Breast epithelium (tissue), 4 donors: ENCODE measurements at places on chromosomes 5 and 9.

DNA sequence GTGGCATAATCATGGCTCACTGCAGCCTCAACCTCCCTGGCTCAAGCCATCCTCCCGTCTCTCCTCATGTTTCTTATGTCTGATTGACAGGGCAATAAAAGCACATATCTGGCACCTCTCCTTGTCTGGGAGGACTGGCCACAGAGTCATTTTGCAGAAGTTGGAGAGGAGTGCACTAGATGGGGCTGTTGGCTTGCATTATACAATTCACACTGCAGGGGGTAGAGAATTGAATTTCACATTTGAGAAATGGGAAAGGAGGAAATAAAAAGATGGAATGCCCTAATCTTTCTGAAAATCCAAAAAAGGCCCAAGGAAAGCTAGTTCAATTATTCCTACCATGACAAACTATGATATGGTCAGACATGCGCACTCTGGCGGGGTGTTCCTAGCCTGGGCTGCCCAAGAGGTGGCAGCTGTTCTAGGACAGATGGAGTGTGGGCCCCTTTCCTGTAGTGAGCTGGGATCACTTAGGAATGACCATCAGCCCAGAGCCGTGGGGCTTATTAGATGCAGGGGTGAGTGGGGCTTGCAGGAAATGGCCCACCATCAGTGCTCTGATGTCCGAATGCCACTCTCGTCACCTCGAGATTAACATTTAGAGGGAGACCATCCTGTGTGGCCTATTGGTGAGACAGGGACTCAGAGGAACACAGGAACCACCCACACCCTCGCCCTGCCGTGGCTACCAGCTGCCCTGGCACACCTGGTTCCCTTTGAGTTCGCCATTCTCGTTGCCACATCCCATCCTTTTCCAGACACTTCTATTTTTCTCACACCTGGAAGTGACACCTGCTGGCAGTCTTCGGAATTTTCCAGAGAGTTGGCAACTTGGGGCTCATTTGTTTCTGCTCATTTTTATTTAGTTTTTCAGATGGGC, 21.8 kb upstream of the ANKRD18A start:
- DNase-seq, result no peak

DNA sequence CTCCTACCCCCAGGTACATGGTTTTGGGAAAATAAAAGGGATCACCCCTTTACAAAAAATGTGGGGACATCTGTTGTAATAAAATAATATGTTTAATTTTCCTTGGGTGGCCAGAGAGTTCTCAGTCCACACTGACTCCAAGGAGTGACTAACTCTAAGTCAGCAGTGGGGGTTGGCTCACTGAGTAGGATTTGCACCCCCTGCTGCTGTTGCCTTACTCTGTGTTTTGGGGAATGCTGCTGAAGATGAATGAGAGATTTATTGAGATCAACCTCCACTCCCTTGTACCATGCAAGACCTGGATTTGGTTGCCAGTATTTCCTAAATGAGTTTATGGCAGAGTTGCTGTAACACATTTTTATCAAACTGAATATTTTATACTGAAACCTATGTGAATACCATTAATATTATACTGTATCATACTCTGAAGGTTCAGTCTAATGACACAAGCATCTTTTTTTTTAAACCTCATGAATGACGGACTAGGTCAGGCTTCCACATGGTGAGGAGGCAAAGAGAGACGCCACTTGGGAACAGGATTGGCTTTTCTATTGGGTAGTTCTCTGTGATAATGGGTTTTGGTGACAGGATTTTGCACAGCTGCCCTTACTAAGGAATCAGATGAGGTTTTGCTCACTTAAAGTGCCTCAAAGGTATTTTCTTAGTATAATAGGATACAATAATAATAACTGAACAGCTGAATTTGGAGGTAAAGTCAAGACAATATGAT, 121.3 kb upstream of the OSMR start:
- no peak for DNase-seq

- DNase-seq, result no peak
Observed at GRCh38 chr5:58722160-58722559, 139.3 kb downstream of the RAB3C start.

DNA sequence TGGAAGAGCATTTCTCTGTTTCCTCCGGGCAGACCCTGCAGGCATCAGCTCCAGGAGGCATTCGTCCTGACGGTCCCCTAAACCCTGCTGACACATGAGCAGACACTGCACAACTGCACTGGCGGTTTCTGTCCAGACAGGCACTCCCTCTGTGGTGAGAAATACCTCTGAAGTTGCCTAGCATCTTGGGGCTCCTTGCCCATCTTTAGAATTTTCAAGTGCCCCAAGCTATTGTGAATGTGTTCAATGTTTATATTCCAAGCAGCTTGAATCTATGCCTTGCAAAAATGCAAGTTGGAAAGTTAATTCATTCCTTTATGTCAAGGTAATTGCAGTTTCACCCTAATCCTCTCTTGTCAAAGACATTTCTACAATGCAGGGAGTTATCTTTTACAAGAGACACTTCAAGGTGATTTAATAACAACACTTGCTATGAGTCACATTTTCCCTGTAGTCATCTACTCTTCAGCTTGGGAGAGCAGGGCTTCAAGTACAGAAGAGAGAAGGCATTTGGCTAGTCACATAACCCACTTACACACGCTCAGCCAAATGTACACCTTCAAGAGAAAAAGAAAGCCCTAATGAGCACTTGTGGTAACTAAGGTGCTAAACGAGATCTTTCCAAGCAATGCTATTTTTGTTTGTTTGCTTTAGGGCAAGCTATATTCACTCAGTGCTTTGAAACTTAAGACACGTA, 302.5 kb downstream of the MLLT3 start:
- DNase-seq, result no peak

DNA sequence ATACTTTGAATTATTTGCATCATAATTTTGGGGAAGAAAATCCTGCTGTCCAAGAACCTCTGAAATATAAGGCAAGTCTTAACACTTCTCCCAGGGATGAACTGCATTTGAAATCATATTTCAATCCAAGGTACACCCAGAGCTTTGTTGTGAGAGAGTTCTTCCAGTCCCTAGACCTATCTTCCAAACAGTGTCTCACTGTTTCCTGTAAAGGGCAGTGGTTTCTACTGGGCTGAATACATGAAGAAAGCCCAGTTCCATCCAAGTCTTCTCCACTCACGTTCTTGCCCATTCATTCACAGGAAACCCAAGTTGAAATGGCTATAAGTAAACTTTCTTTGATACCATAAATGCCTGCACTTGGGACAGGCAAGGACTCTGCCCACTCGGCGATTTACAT, 108.3 kb upstream of the LHFPL2 start:
- DNase-seq, result no peak

- no peak for DNase-seq
Observed at GRCh38 chr5:116046823-116047222, 14.6 kb downstream of the ARL14EPL start.

- DNase-seq, result no peak
Observed at GRCh38 chr5:154647761-154648145, 107.4 kb upstream of the LARP1 start.

DNA sequence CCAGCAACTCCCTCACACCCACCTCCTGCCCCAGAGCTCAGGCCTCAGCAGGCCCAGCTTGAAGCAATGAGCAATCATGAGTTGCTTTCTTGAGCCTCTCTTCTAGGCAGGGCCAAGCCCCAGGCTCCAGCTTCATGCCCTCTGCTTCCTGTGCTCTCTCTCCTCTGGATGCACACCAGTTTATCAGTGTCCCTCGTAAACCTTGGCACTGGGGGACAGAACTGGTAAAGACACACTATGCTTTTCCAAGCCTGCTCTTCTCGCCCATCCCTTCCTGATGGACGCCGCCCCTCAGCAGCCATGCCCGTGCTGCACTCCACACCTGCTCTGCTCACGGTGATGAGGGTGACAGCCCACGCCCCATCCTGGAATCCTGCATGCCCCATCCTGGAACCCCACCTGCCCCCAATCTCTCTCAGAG, 49.4 kb upstream of the ORM1 start:
- DNase-seq, result peak; percentile 45

DNA sequence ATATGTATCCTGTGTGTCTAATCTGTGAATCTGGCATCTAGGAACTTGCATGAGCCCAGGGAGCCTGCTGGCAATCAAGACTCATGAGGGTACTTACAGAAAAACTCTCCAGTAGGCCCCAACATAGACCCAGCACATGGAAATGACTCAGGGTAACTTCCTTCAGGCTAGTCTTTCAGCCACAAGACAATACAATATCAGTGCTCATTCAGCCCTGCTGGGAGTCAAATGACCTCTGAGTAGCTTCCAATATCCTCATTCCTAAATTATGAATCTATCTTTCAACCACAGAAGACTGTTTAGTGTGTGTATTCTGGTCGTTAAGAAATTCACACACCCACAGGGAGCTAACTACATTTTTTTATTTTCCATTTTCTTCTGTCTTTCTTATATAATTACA, 1273.0 kb downstream of the EFNA5 start:
- no peak for DNase-seq

- no peak for DNase-seq
Observed at GRCh38 chr9:99130069-99130468, 25.2 kb downstream of the TGFBR1 start.

GRCh38 chr9:33146298-33146697, 20.8 kb downstream of the B4GALT1 start:
- no peak for DNase-seq

- no peak for DNase-seq
Observed at GRCh38 chr5:64190562-64191306, 25.1 kb downstream of the RNF180 start.

- DNase-seq, result no peak
Observed at GRCh38 chr9:22053178-22053577, 44.1 kb upstream of the CDKN2B start.

DNA sequence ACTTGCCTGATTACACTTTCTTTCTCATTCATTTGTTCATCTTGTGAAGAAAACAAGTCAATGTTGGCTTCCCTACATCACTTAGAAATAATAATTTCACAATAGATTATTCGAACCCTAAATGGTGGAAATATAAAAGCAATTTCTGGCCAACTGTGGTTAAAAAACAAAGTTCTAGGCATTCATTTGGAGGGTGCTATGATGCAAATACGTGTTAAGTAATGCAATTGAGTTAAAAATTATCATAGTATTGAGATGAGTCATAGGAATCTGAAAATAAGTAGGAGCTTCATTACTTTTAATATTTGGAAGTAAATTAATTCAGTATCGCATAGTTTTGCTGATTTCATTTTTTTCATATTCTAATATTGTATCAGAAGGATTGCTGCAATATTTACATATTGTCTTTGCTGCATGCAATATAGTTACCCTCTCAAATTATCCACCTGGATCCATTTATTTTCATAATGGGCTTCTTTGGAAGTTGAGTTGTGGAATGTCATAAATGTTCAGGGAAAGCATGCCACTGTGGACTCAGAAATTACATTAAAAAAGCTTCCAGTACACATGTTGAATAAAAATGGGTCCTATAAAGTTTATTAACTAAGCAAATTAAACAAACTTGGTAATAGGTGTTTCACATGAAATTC, 647.7 kb upstream of the WWC1 start:
- DNase-seq, result no peak

DNA sequence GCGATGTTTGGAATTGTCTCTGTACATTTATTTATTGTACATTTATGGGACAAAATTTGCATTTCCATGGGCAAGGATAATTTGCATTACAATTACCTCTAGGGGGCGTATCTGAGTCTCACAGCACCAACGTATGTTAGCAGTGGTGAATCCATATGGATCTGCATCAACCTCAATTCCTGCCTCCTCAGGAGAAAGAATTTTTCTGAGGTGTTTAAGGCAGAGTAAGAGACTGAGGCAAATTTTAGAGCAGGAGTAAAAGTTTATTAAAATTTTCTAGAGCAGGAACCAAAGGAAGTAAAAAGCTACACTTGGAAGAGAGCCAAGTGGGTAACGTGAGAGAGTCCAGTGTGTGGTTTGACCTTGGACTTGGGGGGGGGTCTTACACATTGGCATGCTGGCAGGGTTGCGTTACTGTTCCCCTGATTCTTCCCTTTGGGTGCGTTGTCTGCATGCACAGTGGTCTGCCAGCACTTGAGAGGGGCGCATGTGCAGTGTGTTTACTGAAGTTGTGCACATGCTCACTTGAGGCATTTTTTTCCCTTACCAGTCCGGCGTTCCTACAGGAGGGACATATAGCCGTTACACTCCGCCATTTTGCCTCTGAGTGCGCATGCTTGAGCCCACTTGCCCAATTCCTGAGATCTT, 21.0 kb upstream of the RAB14 start:
- DNase-seq, result no peak

DNA sequence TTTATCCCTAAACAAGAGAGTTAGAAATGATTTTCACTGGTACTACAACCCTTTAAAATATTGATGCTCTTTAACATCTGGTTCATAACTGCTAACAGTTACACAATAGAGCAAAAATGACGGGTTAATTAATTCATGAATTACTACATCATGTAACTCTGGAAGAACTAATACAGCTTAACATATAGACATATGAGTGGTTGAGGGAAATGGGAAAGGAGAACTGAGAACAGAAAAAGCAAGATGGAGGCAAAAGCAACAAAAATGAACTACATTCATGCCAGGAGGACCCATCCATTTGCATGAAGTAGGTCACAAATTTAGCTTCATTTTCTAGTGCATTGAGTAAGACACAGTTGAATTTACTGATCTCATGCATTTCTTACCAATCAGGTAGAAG, 61.8 kb downstream of the C9 start:
- no peak for DNase-seq

- DNase-seq, result no peak
Observed at GRCh38 chr5:38323645-38324295, 65.4 kb downstream of the EGFLAM start.

GRCh38 chr5:142304013-142304701, 20.7 kb downstream of the SPRY4 start:
- no peak for DNase-seq

DNA sequence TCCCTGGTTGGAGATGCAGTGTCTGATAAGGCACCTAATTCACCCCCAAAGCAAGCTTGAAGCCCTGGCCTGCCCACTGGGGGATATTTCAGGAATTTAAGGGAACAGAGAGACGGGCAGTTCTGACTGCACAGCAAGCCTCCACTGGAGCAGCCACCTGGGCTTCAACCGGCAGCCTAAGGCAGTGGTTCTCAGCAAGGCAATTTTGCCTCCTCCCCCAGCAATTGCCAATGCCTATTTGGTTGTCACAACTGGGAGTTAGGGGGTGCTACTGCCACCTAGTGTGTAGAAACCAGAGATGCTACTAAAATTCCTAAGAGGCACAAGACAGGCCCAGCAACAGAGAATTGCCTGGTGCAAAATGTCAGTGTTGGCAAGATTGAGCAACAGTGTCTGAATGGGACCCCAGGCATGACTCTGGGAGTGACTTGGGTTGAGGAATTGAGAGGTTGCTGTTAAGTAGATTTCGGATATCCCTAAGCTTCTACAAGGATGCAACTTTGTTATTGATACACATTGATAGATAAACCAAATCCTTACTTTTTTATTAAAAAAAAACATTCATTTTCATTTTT, 58.7 kb upstream of the CTSL start:
- DNase-seq, result no peak

- no peak for DNase-seq
Observed at GRCh38 chr5:33690374-33691135, 201.2 kb downstream of the ADAMTS12 start.

- no peak for DNase-seq
Observed at GRCh38 chr5:163561339-163561738, 55.9 kb downstream of the MAT2B start.

DNA sequence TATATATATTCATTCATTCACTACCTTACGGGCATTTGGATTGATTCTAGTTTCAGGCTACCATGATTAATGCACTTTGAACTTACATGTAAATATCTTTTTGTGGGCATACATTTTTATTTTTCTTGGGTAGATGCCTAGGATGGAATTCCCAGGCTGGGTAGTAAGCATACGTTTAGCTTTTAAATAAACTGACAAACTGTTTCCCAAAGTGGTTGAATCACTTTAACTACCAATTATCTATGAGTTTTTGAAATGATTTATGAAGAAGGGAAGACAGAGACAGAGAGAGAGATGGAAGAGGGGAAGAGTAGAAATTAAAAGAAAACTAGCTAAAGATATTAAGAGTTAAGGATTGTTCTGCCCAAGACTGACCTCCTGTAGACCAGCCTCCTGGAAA, 612.6 kb downstream of the PSAT1 start:
- DNase-seq, result no peak
